ENCODE measurements at places on chromosomes 11 and 22.

GRCh38 chr11:104883342-104883741 lies 14.9 kb downstream of the CASP12 start:
- no peak for DNase-seq

DNA sequence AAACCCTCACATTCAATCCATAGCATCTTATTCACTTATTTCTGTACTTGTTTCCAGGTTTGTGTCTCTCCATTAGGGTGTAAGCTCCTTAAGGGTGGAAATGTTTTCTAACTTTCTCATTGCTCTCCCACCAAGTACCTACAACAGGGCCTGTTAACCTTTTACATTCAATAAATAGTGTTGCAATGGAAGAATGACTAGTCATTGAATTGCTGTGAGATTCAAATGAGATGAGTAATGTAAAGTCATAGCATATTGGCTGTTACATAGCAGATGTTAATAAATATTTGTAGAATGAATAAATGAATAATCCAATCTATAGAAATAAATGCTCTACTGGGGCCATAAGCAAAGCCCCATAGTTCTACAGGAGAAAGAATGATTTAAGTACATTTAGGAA lies 75.4 kb upstream of the DDI1 start:
- no peak for DNase-seq

- no peak for DNase-seq
Measured at GRCh38 chr11:83691451-83691950, 405.3 kb upstream of the CCDC90B start.

- DNase-seq = no peak
Measured at GRCh38 chr11:65236194-65237059, 25.3 kb upstream of the POLA2 start.

DNA sequence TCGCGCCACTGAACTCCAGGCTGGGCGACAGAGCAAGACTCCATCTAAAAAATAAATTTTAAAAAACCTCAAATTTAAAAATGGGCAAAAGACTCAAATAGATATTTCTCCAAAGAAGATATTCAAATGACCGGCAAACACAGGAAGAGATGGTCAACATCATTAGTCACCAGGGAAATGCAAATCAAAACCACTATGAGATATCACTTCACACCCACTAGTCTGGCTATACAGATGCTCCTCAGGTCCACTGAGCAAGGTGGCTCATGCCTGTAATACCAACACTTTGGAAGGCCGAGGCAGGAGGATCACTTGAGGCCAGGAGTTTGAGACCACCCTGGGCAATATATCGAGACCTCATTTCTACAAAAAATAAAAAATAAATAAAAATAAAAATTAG lies 43.3 kb upstream of the SLC35C1 start:
- DNase-seq = no peak

GRCh38 chr22:26276529-26277160 lies 107.4 kb downstream of the SEZ6L start:
- DNase-seq = no peak

DNA sequence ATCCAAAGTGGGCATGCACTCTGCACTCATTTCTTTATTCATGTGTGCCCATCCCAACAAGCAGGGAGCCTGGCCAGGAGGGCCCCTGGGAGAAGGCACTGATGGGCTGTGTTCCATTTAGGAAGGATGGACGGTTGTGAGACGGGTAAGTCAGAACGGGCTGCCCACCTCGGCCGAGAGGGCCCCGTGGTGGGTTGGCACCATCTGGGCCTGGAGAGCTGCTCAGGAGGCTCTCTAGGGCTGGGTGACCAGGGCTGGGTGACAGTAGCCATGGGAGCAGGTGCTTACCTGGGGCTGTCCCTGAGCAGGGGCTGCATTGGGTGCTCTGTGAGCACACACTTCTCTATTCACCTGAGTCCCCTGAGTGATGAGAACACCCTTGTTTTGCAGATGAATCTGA lies 129.3 kb upstream of the B3GAT1 start:
- no peak for DNase-seq

DNA sequence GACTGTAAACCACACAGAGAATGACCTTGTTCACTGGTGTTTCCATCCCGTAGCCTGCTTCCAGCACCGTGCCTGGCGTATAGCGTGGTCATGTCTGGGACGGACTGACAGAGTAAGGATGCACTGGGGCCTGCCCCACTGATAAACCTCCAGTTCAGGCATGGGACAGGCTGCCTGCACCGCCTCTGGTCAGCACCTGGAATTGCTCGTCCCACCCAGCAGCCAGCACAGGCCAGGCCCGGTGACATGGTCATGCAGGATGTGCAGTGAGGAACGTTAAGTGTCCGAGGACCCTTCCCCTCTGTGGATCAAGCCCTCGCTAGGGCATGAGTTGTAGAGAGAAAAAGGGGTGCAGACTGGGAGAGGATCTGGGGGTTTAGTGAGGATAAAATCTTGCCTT lies 44.8 kb downstream of the LMO1 start:
- no peak for DNase-seq

DNA sequence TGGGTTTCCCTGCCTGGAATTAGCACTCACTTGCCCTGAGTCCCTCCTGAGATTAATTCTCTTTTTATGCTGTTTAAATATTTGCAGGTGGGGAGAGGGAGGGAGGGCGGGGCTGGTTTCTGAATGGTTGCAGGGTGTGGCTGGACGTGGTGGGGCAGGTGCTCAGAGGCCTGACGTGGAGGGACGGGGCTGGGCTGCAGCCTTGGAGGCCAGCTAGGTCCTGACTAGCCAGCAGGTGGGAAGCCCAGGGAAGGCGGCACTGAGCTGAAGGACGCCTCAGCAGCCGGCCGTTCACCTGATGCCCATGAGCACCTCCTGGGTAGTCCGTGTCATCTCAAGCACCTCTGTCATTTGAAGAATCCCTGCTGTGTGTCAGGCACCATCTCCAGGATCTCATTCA lies 21.3 kb downstream of the SGSM1 start:
- DNase-seq = no peak

- no peak for DNase-seq
Measured at GRCh38 chr22:21028277-21029251, 3.8 kb downstream of the SLC7A4 start.

- no peak for DNase-seq
Measured at GRCh38 chr11:129249351-129249750, 57.2 kb upstream of the ARHGAP32 start.

GRCh38 chr11:118226296-118226695 lies 1.5 kb upstream of the JAML start:
- no peak for DNase-seq

- DNase-seq = no peak
Measured at GRCh38 chr11:73177380-73177777, 35.3 kb upstream of the FCHSD2 start.

- no peak for DNase-seq
Measured at GRCh38 chr22:48310740-48311139, 1516.9 kb downstream of the BRD1 start.

GRCh38 chr22:26615149-26615548 lies 2.7 kb downstream of the CRYBB1 start:
- no peak for DNase-seq

DNA sequence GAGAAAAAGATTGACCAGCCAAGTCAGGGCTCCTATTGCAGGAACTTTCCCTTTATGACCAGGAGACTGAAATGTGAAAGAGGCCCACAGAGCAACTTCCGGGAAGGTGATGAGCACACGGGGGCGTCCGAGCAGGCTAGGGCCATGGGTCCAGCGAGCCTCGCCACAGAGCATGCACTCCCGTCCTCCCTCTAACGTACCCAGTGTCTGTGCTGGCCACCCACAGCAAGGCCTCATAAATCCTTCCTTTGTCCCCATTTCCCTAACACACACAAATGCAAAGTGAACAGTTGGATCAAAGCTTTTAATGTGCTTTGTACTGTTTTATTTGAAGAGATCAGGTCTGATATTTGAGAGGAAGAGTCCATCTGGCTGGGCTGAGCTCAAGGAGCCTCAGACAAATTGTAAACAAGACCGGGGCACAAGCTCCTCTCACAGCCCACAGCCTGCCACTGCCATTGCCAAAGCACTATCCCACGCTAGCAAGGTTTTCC lies 44.3 kb downstream of the BLID start:
- DNase-seq = no peak

DNA sequence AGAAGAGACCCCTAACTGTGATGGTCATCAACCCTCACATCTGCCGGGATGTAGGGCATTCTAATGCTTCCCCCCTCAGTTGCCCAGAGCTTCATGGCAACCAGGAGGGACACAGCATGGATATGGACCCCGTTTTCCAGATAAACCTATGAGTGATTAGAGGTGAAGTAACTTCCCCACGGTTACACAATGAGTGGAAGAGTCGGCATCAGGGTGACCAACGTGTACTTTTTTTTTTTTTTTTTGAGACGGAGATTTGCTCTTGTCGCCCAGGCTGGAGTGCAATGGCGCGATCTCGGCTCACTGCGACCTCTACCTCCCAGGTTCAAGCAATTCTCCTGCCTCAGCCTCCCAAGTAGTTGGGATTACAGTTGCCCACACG lies 25.0 kb downstream of the TXN2 start:
- DNase-seq = no peak

DNA sequence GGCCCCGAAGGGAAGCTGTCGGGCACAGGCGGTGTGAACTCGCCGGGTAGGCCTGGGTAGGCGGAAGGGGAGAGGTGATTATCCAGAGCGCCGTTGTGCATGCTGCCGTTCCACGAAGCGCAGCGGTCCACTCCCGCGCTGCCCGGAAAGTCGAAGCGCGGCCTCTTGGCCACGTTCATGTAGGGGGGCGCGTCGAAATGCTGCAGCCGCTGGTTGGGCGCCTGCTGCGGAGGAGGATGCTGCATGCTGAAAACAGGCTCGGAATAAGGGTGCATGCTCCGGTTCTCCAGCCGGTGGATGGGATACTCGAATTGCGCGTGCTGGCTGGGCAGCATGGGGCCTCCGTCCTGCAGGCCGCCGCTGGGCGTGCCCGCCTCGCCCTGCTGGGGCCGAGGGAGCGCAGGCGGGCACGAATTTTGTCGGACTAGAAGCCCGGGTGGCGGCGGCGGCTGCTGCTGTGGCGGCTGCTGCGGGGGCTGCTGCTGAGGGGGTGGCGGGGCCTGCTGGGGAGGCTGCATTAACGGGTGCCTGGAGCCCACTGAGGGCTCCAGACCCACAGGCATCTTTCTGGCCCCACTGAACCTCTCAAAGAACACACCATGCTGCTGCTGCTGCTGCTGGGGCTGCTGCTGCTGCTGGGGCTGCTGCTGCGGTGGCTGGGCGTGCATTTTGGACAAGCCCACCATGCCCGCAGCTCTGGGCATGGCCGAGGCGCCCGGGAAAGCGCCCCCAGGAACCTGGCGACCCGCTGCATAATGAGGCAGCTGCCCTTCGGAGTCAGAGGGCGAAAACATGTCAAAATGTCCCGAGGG lies 2.3 kb downstream of the MN1 start:
- DNase-seq = no peak
